ENCODE measurements at places on chromosomes 5 and 9. TPM values are rescaled to one million over a fixed set of nuclear protein-coding genes. Genes with fewer than 3 reads are reported as not detected.

DNAJA1 gene
- total RNA-seq: 206 TPM

IFNA21 gene
- not detected for total RNA-seq

ERBIN gene
- 24.9 TPM for total RNA-seq

C7 gene
- not detected for total RNA-seq

STK32A gene
- 0.28 TPM for total RNA-seq

C5orf52 gene
- total RNA-seq: not detected

HTR1A gene
- not detected for total RNA-seq

Data from A549 treated with Mapracorat at 1 μM for 4 hours (cell line).